Mammary epithelial cell (primary cell): ENCODE measurements at places on chromosomes 2 and 18. TPM values are rescaled to one million over a fixed set of nuclear protein-coding genes. Genes with fewer than 3 reads are reported as not detected.

CDH7 gene
- not detected for total RNA-seq

MEP1B gene
- not detected in 2 replicates for total RNA-seq

HOXD11 gene
- total RNA-seq: not detected

- no peak for DNase-seq
Measured at GRCh38 chr18:67540559-67540958, 24.0 kb upstream of the DSEL start.

DNA sequence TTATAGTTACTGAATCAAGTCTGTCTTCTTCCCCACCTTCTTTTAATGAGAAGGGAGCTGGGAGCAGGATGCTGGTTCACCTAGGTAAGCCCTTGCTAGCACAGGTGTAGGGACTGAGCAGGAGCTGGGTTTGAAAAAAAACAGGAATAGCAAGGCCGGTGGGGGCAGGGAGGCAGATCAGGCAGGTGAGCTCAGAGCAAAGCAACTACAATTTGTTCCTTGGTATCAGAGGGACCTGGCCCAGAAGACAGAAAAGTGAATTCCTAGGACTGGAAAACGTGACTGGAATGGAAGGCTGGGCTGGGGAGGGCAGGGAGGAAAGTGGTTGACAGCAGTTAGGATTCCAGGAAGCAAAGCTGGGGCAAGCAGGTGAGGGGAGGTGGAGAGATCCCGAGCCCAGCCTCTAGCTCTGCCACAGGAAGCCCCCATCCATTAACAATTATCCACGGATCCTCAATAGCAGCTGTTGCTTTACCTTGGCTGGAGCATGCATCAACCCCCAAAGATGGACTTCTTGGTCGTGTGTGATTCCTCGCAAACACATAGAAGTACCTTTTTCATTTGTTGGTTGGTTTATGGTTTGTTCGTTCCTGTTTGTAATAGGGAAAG lies 118.4 kb downstream of the LNPK start:
- DNase-seq: no peak

GRCh38 chr2:136021976-136022375 lies 36.5 kb upstream of the DARS1 start:
- DNase-seq: no peak

DNA sequence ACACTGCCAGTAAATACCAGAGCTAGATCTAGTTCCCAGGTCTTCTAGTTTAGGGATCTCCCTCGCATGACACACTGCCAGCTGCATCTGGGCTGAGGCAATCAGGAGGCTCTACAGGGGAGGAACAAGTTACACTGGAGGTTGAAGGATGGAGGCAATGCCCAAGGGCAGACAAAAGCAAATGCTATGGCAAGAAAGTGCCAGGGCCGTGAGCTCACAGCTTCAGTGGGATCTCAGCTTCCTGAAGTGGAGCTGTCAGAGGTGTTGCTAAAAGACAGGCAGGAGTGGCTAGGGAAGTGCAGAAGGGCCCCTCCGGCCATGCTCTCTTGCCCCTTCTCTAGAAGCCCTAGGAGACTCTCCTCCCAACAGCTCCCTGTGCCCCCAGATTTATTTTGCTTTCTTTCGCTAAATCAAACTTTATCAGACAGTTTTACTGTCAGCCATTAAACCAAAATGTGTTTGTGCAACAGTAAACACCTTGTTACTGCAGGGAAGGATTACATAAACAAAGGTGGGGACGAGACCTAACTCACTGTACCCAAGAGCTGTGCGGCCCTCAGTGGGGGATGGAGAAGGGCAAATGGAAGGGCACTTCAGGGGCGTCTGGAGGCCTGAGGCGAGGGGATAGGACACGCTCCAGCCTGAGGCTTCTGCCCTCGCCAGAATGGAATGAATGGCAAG lies 39.4 kb upstream of the PKDCC start:
- no peak for DNase-seq

- DNase-seq: no peak
Measured at GRCh38 chr2:234164493-234165413, 114.3 kb downstream of the SPP2 start.

DNA sequence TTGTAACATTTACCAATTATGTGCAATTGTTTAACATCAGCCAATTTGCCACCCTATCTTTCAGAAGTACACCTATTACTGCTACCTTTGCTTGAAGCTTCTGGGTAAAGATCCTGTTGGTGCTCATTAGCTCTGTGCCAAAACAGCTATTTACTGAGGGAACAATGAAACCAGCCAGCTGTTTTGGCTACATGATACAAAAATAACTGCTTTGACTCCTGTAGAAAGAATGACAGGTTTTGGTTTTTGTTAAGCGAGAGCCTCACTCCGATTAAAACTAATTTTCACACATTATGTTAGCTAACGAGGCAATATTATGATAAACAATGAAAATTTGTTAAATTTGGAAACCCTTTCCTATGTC lies 907.0 kb downstream of the EPHA4 start:
- no peak for DNase-seq

GRCh38 chr2:112580084-112580483 lies 4.3 kb upstream of the CHCHD5 start:
- no peak for DNase-seq

- peak; percentile 40 for DNase-seq
Measured at GRCh38 chr2:160379399-160379798, 114.2 kb downstream of the RBMS1 start.

DNA sequence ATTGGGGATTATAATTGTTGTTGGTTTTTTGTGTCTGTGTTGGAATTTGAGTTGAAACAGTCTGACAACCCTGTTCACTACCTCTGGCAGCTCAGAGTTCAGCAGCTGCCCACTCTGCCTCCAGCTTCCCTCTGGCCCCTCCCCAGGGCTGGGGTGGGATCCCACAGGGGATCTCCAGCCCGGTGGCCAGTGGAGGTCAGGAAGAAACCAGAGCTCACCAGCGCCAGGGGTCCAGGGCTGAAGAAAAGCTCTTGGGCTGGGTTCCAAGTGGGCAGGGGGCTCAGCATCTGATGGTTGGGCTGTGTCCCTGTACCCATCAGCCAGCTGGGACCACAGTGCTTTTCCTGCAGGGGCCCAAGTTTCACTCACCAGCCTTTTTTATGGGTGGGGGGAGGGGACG lies 16.5 kb upstream of the NCL start:
- DNase-seq: no peak

DNA sequence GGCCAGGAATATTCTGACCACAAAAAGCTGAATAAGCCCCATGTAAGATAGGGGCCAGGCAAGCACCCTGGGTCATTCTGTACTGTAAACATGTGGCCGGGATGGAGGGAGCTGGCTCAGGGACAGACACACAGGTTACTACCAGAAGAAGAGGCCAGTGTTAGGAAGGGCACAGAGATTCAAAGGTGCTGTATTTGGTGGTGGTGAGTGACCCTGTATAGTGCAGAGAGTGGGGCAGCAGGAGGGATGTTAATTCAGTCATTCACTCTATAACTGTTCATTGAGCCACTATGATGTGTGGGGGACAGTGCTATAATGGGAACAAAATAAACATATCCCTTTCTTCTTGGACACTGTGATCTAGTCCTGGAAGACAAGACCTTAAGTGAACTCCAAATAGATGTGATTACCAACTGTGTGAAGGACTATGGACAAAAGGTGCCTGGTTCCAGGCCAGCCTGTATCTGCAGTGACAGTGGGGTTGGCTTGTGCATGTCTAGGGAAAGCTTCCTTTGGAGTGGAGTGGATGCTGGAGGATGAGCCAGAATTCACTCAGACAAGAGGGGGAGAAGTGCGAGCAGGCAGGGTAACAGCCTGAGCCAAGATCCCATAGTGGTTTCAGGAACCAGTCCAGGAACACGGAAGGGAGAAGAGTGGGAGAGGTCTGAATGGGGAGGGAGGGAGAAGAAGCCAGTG lies 8.3 kb downstream of the MOCOS start:
- DNase-seq: no peak
